ENCODE measurements at places on chromosomes 7 and 10.

DNA sequence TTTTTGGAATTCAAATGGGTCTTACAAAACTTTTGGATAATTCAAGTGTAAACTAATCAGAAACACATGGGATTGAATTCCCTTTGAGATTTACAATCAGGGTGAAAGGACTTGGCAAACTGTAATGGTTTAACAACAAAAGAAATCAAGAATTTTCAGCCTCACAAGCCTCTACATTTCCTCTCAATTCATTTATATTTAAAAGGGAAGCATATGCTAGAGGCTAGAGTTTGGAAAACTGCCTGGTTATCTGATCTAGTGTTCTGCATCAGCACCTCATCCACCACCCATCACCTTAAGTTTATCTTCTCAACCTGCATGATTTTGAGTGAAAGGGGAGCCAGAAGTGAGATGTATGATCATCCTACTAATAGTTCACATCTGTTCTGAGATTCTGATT, 120.7 kb downstream of the TES start:
- peak; percentile 85 for DNase-seq

- DNase-seq: no peak
Measured at GRCh38 chr7:111535142-111535870, 27.0 kb downstream of the IMMP2L start.

DNA sequence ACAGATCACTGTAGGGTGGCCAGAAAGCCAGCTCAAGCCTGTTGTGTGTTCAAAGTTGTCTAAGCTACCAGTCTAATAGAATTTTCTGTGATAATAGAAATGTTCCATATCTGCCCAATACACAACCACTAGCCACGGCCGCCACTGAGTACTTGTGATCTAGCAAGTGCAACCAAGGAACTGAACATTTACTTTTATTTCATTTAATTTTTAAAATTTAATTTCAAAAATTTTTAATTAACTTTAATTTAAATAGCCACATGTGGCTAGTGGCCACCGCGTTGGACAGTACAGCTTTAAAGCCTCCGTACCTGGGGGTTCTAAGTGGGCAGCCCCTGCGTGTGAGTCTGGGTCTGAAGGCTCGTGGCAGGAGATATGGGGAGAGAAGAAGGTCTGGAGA, 60.4 kb downstream of the SH3PXD2A start:
- no peak for DNase-seq

DNA sequence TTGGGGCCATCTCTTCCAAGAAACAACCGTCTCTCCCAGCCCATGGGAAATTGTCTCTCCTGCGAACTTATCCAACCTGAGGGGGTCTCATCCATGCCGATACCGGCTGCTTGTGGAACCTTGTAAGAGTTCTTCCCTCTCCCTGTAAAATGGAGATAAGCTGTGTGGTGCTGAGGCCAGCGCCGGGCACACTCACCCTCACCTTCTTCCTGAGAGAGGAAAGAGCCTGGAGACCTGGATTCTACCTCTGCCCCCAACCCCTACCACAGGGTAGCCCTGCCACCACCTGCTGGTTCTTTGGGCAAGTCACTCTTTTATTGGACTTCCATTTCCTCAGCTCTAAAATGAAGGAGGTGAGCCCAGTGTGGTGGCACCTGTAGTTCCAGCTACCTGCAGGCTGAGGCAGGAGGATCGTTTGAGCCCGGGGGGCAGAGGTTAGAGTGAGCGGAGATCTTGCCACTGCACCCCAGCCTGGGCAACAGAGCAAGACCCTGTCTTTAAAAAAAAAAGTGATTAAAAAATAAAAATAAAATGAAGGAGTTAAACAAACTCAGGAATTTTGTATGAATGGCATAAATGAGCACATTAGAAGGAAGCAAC, 38.4 kb upstream of the PSAP start:
- no peak for DNase-seq

DNA sequence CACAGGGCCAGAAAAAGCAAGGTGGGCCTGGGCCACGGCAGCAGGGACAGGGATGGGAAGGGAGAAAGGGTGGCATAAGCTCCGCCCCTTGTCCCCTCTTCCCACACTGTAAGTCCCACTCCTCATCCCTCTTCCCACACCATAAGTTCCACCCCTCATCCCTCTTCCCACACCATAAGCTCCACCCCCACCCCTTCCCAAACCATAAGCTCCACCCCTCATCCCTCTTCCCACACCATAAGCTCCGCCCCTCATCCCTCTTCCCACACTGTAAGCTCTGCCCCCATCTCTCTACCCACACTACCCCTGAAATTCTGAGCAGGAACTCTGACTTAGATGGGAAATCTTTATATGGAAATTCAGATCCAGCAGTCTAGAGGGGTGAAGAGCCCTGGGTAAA, 55.7 kb downstream of the HSPA12A start:
- DNase-seq: no peak

- DNase-seq: peak; percentile 82
Measured at GRCh38 chr10:29471544-29471859, 163.3 kb downstream of the SVIL start.

GRCh38 chr10:121300723-121301122, 297.5 kb downstream of the FGFR2 start:
- DNase-seq: no peak

DNA sequence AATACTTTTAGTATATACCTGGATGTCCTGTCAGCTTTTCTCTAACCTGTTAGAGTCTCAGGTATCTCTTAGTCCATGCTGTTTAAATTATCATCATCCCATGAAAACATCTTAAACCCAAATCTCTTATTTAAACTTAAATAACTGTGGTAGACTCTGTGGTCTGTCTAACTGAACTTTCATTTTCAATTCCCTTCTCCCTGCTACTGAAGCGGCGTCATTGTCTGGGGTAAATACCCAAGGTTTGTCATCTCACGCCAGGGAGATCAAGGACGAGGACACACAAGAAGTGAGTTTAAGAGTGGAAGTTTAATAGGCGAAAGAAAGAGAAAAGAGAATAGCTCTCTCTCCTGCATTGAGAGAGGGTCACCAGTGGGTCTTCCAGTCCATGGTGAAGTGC, 804.4 kb upstream of the CELF2 start:
- DNase-seq: no peak

GRCh38 chr10:26571655-26572054, 125.8 kb upstream of the PDSS1 start:
- DNase-seq: no peak

- DNase-seq: no peak
Measured at GRCh38 chr7:155228459-155228845, 69.2 kb upstream of the INSIG1 start.

- DNase-seq: no peak
Measured at GRCh38 chr10:33376476-33376875, 42.0 kb upstream of the NRP1 start.

DNA sequence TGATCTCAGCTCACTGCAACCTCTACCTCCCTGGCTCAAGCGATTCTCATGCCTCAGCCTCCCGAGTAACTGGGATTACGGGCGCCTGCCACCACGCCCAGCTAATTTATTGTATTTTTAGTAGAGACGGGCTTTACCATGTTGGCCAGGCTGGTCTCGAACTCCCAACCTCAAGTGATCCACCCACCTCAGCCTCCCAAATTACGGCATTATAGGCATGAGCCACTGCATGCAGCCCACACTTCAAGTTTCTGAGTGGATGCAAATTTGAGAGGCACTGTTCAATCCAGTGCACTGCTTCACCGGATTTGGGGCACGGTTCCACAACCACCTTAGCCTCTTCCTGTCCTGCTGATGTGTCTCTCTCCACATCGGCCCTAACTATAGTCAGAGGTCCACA, 16.5 kb downstream of the CNPY1 start:
- no peak for DNase-seq

DNA sequence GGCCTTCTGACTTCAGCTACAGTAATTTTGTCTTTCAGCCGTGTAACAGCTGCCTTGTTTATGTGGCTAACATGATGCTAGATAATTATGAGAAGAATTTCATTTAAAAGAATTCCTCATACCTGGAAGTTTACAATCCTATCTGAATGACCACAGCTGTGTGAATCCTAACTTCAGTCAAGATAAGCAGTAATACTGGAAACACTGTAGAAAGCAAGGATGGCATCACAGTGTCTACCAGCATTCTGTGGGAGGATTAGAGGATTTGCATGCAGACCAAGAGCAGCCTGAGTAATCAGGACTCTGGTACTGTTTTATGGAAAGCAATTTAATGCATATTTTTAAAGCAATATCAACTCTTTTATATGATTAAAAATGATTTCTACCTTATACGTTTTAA, 282.4 kb downstream of the EXOC4 start:
- no peak for DNase-seq

DNA sequence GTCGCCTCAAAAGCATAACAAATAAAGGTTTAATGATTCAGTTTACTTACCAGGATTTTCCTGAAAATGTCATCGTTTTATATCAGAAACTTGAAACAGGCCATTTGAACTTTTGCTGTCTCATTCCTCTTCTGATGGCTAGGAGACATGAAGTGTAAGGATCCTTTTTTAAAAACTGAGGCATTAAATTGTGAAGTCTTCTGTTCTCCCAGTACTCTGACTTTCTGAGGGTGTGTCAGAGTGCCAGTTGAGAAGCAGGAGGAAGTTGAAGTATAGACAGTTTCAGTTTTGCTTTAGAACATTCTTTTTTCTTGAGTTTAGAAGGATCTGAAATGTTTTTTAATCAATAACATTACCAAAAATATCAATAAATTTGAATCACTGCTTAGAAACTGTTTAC, at the start of gene SAMD9L:
SAMD9L (minus strand) TSS at position 242 of the 400 bp plus-strand sequence. CDS start 12,414 bp downstream, outside the sequence.
- peak; percentile 24 for DNase-seq

DNA sequence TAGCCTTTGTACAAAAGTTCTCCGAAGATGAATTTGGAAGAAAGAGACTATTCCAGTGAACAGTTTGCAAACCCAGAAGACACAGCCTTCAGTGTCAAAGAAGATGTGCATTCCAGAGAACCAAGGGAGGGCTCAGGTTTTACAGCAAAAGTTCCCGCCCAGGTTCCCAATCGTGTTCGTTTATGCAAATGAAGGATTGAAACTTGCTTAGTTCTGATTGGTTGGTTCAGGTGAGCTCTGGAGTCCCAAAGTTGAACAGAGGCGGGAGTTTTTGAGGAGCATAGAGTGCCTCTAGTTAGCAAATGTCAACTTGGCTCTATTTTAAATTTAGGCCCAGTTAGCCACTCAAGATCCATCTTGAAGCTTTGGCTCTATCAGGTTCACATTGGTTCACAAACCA, 51.3 kb downstream of the TMEM270 start:
- no peak for DNase-seq

- no peak for DNase-seq
Measured at GRCh38 chr7:83446102-83446669, 202.8 kb downstream of the SEMA3E start.

GRCh38 chr7:20432071-20432470, 101.4 kb downstream of the ITGB8 start:
- no peak for DNase-seq

DNA sequence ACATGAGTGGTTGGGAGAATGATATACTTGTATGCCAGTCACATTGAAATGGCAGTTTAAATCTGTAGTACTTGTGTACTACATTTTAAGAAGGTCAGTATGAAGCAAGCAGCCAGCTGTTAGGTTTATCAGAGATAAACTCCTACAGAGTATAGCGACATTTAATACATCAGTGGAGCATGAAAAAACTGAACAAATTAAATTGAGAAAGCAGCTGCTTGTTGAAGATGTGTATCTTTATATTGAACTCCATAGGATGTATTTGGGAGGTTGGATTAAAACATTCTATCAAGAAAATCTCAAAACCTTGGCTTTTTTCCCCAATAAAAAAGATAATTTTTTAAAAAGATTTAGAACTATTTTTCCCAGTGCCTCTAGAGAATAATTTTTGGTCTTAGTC, 47.8 kb downstream of the PHF14 start:
- no peak for DNase-seq

- peak; percentile 88 for DNase-seq
Measured at GRCh38 chr7:112001091-112001826, 204.9 kb downstream of the DOCK4 start.

- DNase-seq: peak; percentile 7
Measured at GRCh38 chr7:118029826-118030422, 154.0 kb upstream of the LSM8 start.

DNA sequence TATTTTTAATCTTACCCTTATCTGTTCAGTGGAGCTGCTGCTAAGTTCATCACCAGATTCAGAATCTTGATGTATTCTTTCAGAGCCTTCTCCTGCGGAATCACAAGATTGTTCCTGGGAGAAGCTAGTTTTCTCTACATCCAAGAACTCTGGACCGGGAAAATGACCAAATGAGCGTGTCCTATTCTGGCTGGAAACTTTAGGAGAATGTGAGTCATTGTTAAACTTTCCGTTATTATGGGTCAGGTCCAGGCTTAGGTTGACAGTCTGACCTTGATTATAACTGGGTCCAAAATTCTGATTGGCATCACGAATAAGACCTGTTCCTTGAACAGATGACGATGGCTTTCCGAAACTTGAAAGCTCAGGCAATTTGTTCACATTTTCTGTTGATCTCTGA, 20.5 kb downstream of the ARHGAP12 start:
- no peak for DNase-seq

GRCh38 chr7:64102656-64103400, 57.6 kb downstream of the ZNF727 start:
- DNase-seq: no peak

GRCh38 chr10:121171825-121172787, 320.9 kb downstream of the WDR11 start:
- DNase-seq: no peak

DNA sequence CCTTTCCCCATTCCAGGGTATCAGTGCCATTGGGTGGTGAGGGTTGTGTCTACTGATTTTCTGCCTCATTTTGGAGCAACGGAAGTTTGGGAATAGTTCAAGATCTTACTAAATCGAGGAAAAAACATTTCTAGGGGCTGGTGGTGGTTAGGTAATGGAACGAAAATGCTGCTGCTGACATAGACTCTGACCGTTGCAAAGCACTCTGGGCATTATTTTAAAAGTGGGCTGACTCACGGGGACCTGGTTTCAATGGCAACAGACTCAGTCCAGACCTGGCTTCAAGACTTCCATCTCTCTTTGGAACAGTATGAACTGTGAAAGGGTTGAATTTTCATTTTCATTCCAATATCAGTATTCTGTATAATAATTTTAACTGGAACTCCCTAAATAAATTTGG, 284.0 kb downstream of the PHTF2 start:
- DNase-seq: no peak

DNA sequence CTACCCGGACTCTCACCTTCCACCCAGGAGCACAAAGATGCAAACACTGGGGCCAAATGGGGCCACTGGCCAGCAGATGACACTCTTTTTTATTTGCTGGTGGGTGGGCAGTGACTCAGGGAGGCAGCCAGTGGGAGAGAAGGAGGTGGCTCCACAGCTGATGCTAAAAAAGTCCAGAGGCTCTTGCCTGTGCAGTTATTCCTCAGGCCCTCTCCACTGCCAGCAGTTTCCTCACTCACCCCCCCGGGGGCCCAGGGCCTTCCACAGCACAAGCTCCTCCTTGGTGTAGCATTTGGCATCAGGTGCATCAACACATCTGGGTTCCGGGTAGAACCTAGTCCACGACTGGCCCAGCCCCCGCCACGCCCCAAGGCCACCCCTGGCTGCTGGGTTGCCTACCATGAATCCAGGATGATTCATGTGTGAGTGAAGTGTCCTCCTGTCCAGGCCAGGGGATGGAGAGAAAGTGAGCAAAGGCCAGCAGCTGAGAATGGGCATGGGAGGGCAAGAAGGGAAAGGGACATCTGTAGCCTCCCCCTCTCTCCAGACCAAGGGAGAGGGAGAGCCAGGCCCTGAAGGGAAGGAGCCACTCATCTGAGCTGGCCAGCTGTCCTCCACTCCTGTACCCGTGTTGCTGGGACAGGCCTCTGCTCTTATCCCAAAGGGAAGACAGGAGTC, 1.7 kb upstream of the KCNH2 start:
- DNase-seq: no peak
